Right renal cortex interstitium (tissue), 3 donors: ENCODE measurements at places on chromosomes 3 and 15. TPM values are rescaled to one million over a fixed set of nuclear protein-coding genes. Genes with fewer than 3 reads are reported as not detected.

Gene FILIP1L
- polyA plus RNA-seq = 22.5 TPM

Gene KLHDC8B
- polyA plus RNA-seq = 43.8 TPM

Gene SMAD6
- 29.1 TPM for polyA plus RNA-seq

Gene MUSTN1
- not detected for polyA plus RNA-seq

Gene RBSN
- polyA plus RNA-seq = 22.3 TPM

Gene EDEM1
- polyA plus RNA-seq = 18.9 TPM

Gene ARPP19
- 146 TPM for polyA plus RNA-seq

Gene ZMYND10
- polyA plus RNA-seq = 3.3 TPM

Gene CEMIP
- polyA plus RNA-seq = 2.5 TPM

Gene POLR2M
- polyA plus RNA-seq = 102 TPM

Gene GNAT1
- polyA plus RNA-seq = not detected
